ENCODE measurements at places on chromosomes 4 and X. TPM values are rescaled to one million over a fixed set of nuclear protein-coding genes. Genes with fewer than 3 reads are reported as not detected.

DNA sequence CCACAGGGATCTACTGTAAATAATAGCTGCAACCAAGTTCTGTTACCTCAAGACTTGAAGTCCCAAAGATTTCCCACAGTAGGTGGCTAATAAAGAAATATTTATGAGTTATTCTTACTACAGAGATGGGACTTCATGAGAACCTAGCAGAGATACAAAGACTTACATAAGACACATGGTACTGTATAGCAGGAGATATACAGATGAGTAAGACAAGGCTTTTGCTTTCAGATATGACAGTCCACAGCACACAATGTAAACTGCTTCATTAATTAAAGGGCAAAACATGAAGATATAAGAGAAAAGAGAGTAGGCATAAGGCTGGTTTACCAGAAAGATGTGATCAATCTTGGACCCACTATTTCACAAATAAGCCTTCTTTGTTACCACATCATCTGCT is 6.6 kb downstream of the ANKRD17 start:
- no peak for DNase-seq

- DNase-seq, result no peak
Measured at GRCh38 chr4:35189988-35190613, 1054.2 kb downstream of the ARAP2 start.

DNA sequence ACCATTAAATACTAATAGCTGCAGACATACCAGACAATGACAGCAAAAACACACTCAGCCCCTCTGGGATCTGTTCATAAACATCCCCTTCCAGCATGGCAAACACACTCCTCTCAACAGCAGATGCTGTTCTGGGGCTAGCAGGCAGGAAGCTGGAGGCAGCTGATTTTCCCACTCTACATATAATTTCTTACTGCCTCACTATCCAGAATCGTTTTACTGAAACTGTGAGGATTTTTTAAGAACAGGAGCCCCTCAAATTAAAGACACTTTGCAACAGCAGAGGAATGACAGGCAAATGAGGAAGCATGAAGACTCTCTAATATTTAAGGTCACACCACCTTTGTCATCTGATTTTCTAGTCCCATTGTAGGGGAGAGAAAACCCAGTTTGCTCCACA is 2.2 kb downstream of the MAPK10 start:
- no peak for DNase-seq

- DNase-seq, result no peak
Measured at GRCh38 chrX:39736216-39737211, 361.2 kb downstream of the BCOR start.

GRCh38 chr4:55947254-55947882 is 1.4 kb upstream of the CEP135 start:
- DNase-seq, result no peak

ATOH1 gene
- not detected for total RNA-seq

DNA sequence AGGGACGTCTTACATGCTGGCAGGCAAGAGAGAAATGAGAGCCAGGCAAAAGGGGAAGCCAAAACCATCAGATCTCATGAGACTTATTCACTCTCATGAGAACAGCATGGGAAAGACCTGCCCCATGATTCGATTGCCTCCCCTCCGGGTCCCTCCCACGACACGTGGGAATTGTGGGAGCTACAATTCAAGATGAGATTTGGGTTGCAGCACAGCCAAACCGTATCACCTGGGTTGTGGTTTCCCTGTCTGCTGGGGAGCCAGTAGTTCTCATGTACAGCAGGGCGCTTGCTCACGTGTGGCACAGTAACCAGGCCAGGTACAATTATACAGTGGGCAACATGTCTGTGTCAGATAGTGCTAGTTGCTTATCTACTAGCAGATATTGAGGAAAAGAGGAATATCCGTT is 11.1 kb upstream of the RS1 start:
- DNase-seq, result no peak

CENPVL2 gene
- not detected for total RNA-seq

DNA sequence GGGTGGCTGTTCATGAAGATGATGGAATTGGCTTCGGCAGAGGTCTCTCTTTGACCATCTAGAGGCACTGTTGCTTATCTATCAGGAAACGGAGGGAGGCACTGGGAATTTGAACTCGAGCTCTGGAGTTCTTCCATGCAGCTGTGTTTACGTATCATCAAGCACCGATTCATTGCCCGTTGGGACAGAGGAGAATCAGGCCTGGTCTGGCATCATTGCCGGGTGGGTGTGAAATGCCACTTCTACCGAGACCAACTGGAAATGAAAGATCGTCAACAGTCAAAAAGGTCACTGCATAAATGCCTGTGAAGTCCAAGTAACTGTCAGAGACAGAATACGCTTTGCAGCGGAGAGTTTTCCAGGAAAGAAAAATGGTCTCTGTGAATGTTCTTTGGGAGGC is 166.9 kb downstream of the ASMT start:
- DNase-seq, result no peak

GRCh38 chrX:55907968-55908607 is 190.5 kb downstream of the RRAGB start:
- peak; percentile 16 for DNase-seq

GRCh38 chr4:108068442-108068841 is 78.8 kb downstream of the HADH start:
- DNase-seq, result no peak

Data from T-helper 17 cell (primary cell).